ENCODE measurements at places on chromosomes 7 and 10.

- DNase-seq, result no peak
These were observed 485.1 kb downstream of the GLRX3 start for GRCh38 chr10:130621231-130621775.

DNA sequence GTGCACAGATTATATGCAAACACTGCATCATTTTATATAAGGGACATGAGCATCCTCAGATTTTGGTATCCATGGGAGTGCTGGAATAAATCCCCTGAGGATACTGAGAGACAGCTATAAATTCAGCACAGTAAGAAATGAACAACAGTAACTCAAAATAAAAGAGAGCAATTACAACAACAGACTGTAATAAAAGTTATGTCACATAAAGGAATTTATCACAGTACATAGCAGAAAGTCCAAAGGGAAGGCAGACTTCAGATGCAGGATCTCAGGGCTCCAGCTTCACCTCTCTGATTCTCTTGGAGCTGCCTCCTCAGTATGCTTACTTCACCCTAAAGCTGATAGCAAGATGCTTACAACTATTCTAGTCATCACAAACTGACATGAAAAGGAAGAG lies 43.9 kb upstream of the STRIP2 start:
- no peak for DNase-seq

DNA sequence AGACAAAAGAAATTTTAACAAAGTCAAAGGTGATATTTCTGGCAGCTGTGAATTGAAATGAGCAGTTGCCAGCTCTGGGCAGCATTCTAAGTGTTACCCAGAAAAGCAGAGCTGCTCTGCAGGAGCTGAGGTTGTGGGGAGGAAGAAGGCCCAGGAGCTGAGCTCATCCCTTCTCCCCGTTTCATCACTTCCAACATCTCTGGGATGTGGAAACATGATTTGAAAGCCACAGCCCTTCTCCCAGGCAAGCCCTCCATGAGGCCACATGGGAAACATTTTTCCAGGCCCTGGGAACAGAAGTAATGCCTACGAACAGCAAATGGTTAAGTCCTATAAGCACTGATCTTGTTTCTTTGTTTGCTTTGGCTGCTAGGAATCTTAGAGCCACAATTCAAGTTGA lies 10.9 kb upstream of the DMBT1 start:
- DNase-seq, result no peak

GRCh38 chr7:38561166-38561565 lies 70.0 kb downstream of the AMPH start:
- no peak for DNase-seq
